Stimulated activated CD4-positive, alpha-beta T cell treated with anti-CD3 and anti-CD28 coated beads, Interleukin-1b, Interleukin-23, amount 100 ng/mL, for 1 hour (primary cell): ENCODE measurements at places on chromosomes 7 and 10.

GRCh38 chr7:151885202-151885580 is 8.3 kb upstream of the PRKAG2 start:
- no peak for DNase-seq

GRCh38 chr7:37367010-37367409 is 81.7 kb downstream of the ELMO1 start:
- no peak for DNase-seq

- no peak for DNase-seq
These were observed 26.0 kb downstream of the PLPP4 start for GRCh38 chr10:120483006-120483405.

- DNase-seq: no peak
These were observed 179.3 kb downstream of the MAD1L1 start for GRCh38 chr7:2053395-2053794.

- DNase-seq: no peak
These were observed 84.6 kb upstream of the GHITM start for GRCh38 chr10:84054743-84055142.

GRCh38 chr10:77661674-77662073 is 24.1 kb upstream of the KCNMA1 start:
- no peak for DNase-seq

- no peak for DNase-seq
These were observed 18.3 kb upstream of the RPEL1 start for GRCh38 chr10:103227416-103227815.

DNA sequence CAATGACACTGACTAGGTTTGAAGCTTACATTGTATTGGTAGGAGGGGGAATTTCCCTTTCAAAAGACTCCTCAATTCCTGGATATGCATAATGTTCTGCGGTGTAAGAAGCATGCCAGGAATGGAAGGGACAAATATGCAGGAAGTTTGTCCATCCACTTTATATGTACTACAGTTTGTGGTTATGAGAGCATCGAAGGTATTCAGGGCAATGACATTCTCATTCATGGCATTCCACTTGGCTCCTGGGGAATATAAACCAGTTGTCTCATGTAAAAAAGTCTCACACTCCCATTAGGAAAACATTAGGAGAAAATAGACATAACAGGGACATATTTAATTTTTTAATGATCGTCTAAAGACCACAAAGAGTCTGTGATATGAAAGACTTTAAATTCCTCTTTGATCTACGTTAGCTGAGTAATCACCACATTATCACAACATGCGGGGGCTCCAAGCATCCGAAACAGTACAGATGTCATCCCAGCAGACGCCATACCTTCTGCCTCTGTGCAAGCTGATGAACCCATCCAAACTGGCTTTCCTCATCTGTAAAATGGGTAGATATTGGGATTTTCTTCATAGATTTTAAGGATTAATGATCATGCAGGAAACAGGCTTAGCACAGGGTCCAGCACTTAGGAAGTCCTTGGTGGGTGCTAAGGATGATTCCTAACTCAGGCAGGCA is 675.3 kb downstream of the INHBA start:
- DNase-seq: no peak

- DNase-seq: no peak
These were observed 1.0 kb downstream of the CCDC186 start for GRCh38 chr10:114172776-114173602.

GRCh38 chr10:1009071-1009494 is 16.6 kb downstream of the IDI2 start:
- DNase-seq: no peak

DNA sequence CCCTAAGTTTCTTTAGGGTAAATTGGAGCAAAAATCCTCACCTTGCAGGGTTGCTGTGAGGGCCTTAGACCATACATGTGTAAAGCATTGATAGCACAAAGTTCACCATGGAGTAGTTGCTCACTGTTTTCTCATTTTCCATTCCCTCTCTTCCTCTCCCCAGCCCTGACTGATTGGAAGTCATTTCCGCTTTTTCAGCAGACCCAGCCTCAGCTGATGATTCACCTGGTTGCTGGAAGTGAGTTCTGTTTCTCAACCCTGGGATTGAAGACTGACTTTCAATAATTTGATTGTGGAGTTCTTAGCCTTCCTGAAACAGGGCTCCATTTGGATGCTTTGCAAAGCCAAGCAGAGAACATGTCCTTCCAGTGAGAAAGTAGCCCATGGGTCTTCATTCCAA is 107.0 kb downstream of the PLXNA4 start:
- DNase-seq: no peak

DNA sequence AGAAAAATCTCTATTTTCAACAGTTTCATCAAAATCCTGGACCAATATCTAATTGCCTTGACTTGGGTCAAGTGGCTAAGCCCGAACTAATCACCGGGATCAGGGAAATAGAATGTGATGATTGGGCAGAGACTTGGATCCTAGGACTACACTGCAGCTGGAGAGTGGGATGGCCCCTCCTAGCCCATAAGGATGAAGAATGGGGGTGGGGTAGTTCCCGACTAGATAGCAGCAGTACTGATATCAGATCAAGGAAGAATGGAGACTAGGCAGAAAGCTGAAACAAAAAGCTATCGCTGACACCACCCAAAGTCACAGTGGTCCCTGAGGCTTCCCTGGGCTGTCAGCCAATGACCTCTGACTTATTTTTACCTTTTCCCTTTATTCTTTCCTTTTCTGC is 160.4 kb upstream of the PHYHIPL start:
- DNase-seq: no peak

- DNase-seq: no peak
These were observed 1.9 kb upstream of the PWWP2B start for GRCh38 chr10:132394936-132395703.

GRCh38 chr7:131610007-131610406 is 53.6 kb upstream of the PODXL start:
- no peak for DNase-seq

DNA sequence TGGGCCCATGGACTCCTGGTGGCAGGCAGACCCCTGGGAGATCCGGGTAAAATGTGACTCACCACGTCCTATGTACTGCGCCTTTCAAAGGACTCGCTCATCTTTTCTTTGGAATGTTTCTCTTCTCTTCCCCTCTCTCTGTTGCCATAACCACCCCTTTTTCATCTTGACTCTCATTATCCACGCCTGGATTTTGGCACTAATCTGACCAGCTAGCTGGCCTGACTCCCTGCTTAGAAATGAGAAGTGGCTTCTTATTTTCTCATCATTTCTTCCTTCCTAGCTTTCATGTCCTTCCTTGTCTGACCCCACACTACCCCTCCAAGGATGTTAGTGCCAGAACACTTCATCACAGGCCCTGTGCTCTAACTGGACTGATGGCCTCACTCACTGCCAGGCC is 98.0 kb upstream of the FAM171A1 start:
- no peak for DNase-seq

GRCh38 chr10:67086327-67087134 is 160.7 kb downstream of the LRRTM3 start:
- no peak for DNase-seq

GRCh38 chr7:52592698-52593097 is 442.7 kb upstream of the POM121L12 start:
- no peak for DNase-seq

GRCh38 chr10:488081-488932 is 201.2 kb downstream of the DIP2C start:
- no peak for DNase-seq
